Hypothalamus (tissue), 51 donors: ENCODE measurements at places on chromosomes 4 and X.

DNA sequence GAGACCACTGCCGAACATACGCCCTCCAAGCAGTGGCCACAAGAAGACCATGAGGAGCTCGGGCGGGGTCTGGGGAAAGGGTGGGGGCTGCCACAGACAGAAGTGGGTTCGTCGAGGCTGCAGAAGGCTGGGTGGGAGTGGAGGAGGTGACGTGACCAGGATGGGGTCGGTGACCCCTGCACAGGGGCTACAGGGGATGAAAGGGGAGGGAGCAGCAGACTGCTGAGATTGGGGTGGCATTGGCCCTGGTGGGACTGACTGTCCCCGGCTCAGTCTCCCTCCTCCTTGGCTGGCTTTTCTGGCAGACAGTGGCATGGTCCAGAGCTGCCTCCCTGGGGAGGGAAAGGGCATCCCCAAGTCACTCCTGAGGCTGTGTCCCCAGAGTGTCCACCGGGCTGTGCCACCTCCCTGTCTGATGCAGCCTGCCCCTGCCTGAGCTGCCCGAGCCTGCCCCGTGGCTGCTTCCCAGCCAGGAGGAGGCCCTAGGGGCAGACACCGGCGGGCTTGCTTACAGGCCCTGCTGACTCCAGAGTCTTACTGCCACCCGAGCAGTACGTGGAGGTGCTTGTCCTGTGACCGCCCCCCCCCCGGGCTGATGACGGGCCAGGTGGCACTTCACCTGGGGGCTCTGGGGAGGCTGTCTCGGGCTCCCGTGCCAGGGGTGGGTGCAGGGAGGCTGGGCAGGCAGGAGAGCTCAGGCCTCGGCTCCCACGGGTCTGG lies 7.2 kb downstream of the SH3BP2 start:
- DNase-seq, result no peak

DNA sequence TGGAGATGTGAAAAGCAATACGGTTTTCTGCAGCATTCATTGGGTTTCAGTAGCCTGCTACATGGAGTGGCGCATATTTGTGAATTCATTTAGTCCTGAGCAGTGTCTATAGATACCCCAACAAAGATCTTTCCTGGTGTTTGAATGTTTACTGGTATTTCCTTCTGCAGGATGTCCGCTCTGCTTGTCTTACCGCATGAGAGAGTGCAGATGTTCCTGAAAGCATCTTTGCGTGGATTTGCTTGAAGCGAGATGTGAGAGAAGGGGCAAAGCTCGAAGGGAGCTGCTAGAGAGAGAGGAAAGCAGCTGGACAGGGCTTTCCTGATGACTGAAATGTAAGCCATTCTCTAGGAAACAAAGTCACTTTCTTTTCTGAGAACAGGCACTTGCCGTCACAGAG lies 40.9 kb upstream of the GYPA start:
- DNase-seq, result no peak

DNA sequence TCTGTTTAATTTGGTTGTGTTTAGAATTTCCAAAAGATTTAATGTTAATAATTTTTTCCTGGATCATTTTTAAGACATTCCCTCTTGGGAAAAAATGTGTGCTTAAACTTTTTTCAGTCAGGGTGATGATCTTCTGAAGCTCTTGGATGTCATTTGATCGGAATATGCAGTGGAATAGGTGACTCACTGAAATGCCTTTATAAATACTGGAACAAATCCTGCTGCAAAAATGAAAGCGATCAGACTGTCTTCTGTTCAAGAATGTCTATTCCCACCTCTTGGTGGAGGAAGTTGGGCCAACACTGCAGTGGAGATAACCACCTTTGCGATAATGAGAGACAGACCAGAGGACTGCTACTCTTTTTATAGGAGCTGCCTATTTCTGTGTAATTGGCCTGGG lies 46.7 kb downstream of the LARP1B start:
- no peak for DNase-seq

DNA sequence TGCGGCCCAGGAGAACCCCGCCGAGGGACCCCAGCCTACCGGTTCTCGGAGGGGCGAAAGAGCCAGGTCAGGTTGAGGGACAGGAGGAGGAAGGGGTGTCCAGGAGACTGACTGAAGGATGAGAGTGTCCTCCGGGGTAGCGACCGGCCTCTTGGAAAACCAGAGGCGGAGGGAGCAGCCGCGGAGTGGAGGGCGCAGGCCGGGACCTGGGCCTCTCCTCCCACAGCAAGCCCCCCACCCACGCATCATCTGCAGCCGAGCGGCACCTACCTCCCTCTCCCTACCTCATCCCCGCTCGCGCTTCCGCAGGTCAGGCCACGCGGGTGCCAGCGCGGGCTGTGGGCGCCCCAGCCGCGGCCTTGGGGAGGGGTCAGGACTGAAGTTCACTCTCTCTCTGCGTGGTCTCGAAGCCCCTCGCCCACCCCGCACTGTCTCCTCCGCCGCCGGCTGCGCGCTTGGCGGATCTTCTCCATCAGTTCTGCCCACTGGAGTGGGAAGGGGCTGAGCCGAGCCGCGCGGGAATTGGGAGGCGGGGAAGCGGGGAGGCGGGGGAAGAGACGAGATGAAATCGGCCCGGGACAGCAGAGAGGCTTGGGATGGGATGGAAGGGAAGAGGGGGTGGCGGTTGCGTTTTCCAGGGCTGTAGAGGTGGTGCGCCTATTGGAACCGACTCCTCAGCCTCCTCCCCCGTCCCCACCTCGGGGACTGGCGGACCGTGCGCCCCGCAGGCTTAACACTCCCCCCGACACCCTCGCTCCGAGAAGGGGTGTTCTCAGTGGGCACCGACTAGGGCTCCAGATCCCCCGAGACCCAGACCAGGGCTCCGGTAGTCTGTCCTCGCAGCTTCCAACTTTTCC lies 1.8 kb downstream of the NLGN4X start:
- DNase-seq, result no peak

GRCh38 chr4:168685136-168685809 lies 188.4 kb downstream of the PALLD start:
- DNase-seq, result no peak

DNA sequence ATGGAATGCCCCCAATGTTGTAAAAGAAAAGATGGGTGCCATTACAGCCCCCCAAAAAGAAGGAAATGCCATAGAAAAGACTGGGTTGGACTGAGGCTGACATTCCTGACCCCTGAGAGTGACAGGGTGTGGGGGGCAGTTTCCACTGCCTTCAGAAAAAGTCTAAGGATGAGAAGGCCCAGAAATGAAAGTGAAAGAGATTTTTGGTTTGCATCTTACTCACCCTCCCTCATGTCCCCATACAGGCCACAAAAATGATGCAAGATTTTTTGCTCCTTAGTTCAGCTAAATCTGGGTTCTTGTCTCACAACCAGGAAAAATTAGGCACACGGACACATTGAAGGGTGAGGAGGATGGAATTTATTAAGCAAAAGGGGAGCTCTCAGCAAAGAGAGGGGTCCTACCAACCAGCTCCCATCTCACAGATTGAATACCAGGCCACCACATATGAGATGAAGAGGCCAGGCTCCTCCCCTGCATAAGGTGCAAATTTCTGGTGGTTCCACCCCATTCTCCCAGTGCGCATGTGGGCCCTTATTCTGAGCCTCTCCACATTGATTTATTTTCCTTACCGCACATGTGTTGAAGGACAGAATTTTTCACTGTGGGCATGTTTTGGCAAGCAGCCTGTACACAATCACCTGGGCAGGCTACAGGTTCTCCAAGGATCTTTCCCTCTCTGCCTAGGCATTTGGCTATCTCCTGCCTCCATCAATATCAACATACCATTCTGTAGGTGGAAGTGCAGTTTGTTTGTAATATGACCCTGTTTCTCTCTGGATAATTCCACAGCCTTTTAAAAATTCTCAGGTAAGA lies 18.8 kb downstream of the PPP4R3C start:
- DNase-seq, result no peak

DNA sequence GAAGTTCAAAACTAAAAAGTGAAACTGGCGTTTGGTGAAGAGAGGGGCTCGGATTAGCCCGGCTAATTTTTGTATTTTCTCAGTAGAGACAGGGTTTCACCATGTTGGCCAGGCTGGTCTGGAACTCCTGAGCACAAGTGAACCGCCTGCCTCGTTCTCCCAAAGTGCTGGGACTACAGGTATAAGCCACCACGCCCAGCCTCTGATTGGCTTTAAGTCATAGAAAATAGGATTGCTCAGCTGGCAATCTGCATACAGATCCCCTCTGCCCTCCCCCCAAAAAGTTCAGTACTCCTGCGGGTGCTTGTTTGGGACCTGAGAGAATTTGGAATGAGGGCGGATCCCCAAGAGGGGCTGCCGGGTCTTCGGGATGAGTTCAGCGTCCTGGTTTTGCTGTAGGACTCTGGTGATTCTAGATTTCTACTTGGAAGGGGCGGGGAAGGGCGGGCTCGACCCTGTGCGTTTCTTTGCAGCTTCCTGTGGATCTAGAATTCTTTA lies 537 bp upstream of the PRKX start:
- no peak for DNase-seq

DNA sequence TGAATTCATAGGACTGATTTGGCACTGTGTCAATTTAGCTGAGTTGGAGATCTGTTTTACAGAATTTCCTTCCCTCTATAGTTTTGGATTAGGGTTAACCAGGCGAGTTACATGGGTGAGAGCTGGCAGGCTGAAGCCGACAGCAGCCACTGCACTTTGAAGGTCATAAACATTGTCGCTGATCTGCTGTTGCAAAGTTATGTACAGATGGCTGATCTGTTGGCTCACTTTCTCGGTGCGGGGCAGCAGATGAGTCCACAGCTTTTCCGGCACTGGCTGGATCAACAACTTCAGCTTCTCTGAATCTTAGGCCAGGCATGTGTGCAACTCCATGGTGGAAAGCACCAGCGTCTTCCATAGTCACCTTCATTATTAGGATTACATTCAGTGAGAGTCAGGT lies 173.7 kb downstream of the GPAT3 start:
- no peak for DNase-seq

- DNase-seq, result no peak
Measured at GRCh38 chrX:22345884-22346283, 73.2 kb downstream of the CBLL2 start.

- no peak for DNase-seq
Measured at GRCh38 chrX:21930986-21931385, 9.5 kb upstream of the SMS start.

GRCh38 chr4:113502476-113502875 lies 259.1 kb downstream of the CAMK2D start:
- no peak for DNase-seq

DNA sequence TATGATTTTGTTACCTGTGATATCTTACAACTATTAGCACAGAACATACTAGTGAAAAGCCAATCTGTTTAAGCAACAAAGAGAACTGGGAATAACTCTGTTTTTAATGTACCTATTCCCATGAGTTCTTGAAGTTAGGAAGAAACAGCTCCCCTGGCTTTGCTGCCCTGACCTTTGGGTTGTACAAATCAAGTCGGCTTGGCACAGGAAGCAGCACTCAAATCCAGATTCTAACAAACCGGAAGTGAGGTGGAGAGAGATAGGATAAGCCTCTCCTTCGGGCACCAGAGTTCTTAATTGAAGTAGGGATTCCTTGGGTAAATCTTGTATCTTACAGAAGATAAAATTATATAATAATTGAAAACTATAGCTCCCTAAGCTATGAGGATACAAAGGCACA lies 144.8 kb upstream of the CPEB2 start:
- no peak for DNase-seq

- no peak for DNase-seq
Measured at GRCh38 chr4:137000432-137000831, 531.9 kb downstream of the PCDH18 start.

- DNase-seq, result no peak
Measured at GRCh38 chr4:74524985-74525384, 80.0 kb downstream of the AREG start.

GRCh38 chr4:915595-915994 lies 16.5 kb downstream of the GAK start:
- DNase-seq, result no peak

- no peak for DNase-seq
Measured at GRCh38 chr4:8850830-8851188, 20.8 kb downstream of the HMX1 start.

- DNase-seq, result no peak
Measured at GRCh38 chrX:102604327-102604726, 5.0 kb downstream of the ARMCX5 start.

DNA sequence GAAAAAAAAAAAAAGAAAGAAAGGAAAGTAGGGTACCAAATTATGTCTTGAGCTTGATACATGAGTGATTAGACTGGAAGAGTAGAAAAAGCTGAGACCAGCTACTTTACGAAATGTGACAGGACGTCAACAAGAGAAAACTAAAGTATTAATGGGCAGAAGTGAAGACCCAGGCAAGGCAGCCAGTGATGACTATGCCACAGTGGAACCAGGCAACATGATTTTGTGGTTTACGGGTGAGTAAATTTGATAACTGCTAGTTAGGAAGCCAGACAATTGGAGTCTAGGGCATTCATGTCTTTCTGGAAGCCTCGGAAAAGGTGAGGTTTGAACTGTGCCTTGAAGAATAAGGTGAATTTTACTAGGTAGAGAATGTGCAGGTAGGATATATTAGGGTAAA lies 326.4 kb downstream of the TENM3 start:
- DNase-seq, result no peak
